ENCODE measurements at places on chromosomes 2 and 18. TPM values are rescaled to one million over a fixed set of nuclear protein-coding genes. Genes with fewer than 3 reads are reported as not detected.

Gene KLHL30
- 0.16 TPM for total RNA-seq

Gene HOXD13
- not detected for total RNA-seq

Gene ZNF513
- total RNA-seq, result 26.7 TPM

Gene ADRA2B
- total RNA-seq, result 2.6 TPM

Gene MSH6
- total RNA-seq, result 136 TPM

Gene CGREF1
- total RNA-seq, result 11.1 TPM

Gene GKN2
- total RNA-seq, result not detected

Gene TFCP2L1
- 5.1 TPM for total RNA-seq

Gene C2orf78
- 18.6 TPM for total RNA-seq

Gene L3MBTL4
- 50.9 TPM for total RNA-seq

Gene TBR1
- 5.3 TPM for total RNA-seq

Gene NR4A2
- 3.2 TPM for total RNA-seq

Gene LYPD1
- 1.3 TPM for total RNA-seq

Gene HOXD9
- total RNA-seq, result 15.7 TPM

Gene SCN7A
- total RNA-seq, result 8.7 TPM

Gene SLC16A14
- 2.8 TPM for total RNA-seq

Measured in testis (tissue), 5 donors.